ENCODE measurements at places on chromosomes 13 and 19.

DNA sequence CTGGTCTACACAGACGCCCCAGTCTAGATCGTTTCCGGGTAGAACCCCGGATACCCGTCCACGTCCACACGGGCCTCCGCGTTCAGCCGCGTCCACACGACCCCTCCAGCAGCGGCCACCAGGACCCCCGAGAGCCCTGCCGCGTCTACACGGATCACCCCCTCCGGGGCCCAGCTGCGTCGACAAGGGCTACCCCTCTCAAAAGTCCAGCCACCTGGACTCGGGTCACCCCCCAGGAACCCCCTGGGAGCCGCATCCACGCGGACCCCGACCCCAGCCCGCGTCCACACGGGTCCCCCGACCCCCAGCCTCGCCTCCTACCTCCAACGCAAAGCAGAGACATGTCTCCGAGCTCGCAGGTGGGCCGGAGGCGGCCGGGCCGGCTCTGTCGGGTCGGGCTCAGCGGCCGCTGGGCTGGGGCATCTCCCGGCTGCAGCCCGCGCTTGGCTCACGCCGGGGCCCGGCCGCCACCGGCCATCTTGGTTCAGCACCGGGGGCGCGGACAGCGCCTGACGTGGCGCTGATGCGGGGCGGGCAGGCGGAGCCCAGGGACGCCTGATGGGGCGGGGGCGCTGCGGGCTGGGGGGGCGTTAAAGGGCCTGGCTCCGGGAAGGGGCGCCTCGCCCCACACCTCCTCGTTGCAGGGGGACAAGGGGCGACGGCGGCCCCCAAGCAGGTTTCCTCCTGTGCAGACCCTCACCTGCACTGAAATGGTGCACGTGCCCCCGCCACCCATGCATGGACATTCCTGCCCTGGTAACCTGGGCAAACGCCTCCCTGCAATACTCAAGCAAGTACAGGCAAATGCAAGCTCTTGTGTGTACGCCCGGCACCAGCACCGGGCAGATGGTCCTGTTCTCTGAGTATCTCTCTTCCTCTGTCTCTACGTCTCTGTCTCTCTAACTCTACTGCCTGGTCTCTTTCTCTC lies at the start of gene UNC13A:
TSS of gene UNC13A (minus strand) at position 498 of the 928 bp plus-strand sequence. CDS start at position 343, 155 bp downstream.
- no peak for DNase-seq

DNA sequence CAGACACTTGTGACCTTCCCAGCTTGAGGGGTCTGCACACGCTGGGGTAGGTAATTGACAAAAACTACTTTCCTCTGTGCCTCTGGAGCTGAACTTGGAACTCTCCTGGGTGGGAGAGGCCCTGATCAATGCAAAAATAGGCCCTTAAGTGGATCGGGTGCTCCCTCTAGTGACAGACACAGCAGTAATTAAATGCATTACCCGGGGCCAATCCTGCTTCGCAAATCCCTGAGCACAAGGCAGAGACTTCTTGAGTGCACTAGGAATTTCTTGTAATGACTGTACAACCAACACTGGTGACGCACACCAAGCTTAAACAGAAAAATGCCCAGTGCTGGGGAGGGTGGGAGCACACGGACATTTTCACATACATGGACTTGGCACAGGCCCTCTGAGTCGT lies 10.6 kb upstream of the UBE2S start:
- DNase-seq, result peak; percentile 84

DNA sequence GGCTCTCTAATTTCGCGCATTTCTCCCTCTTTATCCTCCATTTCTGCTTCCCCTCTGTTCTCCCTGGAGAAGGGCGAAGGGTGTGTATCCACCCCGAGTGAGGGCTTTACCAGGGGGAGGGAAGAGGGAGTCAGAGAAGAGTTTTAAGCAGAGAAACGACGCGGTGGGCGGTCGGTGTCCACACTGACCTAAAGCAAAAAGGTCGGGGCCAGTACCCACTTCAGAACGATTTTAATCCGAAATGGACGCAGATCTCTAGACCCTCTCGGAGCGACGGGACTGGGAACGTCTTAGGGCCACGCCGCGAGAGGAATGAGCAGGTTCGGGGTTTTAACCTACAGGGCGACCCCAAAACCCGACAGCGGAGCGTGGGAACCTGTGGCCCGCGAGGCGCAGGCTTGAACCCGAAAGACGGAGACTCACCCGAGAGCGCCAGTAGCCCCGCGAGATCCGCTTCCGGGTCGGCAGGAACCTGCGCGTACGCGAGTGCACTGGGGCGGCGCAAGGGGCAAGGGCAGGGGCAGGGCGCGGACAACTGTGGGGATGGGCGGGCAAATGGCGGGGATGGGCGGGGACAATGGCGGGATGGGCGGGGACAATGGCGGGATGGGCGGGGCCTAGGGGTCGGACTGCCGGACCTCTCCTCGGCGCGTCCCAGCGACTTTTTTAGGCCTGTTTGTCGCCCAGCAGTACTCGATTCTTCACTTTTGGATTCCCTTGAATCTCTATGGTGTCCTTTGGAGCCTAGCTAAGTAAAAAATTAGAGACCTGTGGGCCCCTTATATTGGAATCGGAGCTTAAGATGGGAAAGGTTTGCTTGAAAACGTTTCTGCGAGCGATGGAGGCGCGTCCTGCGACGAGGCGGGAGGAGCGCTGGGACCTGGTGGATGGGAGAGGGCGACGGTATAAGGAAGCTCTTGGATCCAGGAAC lies at the start of gene ZNF677:
TSS of gene ZNF677 (minus strand) at position 463 of the 931 bp plus-strand sequence. CDS start 3,323 bp downstream, outside the sequence.
- DNase-seq, result peak; percentile 89

DNA sequence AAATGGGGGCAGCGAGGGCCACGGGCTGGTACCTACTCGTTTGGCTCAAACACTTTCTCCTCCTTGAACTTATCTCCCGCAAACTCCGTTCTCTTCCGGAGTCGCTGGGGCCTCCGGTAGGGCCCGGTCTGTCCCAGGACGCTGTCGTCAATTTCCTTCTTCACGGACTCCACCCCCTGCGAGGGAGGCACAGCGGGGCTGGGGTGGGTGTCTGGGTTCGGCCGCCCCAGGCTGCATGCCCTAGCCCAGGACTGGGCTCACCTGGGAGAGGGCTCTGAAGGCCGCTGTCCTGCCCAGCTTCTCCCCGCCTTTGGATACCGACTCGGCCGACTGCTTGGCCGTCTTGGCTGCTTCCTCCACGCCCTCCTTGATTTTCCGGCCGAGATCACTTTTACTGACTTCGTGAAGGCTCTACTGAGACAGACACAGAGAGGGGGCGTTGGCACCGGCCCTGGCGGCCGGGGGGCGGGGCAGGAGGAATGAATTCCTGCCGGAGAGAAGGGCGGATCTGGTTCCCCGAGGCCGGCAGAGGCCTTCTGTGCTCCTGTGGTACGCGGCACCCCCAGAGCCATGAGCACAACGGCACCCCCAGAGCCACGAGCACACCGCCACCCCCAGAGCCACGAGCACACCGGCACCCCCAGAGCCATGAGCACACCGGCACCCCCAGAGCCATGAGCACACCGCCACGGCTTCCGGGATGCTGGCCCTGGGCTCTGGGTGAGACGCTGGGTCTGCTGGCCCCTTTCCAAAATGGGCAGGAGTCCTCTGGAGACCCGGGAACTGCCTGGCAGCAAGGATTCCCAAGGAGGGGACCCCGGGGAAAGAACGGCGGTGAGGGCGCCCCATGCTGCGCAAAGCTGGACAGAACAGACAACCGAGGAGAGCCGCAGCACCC lies 8.1 kb upstream of the CTXN1 start:
- DNase-seq, result no peak

GRCh38 chr19:45090034-45090433 lies 2.9 kb upstream of the PPP1R37 start:
- no peak for DNase-seq

DNA sequence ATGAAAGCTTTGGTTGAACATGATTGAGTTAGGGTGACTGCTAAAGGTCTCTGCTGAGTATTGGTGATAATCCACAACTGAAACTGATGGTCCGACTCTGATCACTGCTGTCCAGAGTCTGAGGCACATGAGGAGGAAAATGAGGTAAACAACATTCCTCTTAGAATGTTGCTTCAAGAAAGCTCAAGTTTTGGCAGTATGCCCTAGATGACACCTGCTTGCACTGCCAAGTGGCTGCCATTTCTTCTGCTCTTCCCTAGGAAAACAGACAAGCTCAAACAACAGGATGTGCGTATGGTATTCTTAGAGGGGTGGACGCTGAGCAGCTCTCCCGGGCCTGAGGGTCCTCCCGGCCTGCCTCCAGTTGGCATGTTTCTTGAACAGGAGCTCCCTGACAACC lies 15.2 kb upstream of the MTIF3 start:
- DNase-seq, result no peak
